Activated CD4-positive, alpha-beta T cell treated with anti-CD3 and anti-CD28 coated beads, Interleukin-2, amount 10 ng/mL, durations not matched to agents 24 days and 14 days (primary cell): ENCODE measurements at places on chromosomes 5 and 9. TPM values are rescaled to one million over a fixed set of nuclear protein-coding genes. Genes with fewer than 3 reads are reported as not detected.

Gene CLIC3
- total RNA-seq, result not detected in 2 replicates

Gene MSMP
- 0.88 TPM in 1 of 2 replicates, not detected in the other for total RNA-seq

Gene SHISAL2B
- total RNA-seq, result not detected in 2 replicates

Gene PCDHGA5
- 0.19 and 0.51 TPM in 2 replicates for total RNA-seq

Gene NEURL1B
- 0.05 and 0.31 TPM in 2 replicates for total RNA-seq

Gene GDA
- not detected in 2 replicates for total RNA-seq

Gene NRARP
- total RNA-seq, result 12.9 and 13.4 TPM in 2 replicates

Gene HTR1A
- total RNA-seq, result not detected in 2 replicates

Gene HRH2
- total RNA-seq, result 67.3 and 70.4 TPM in 2 replicates

Gene CDH12
- not detected in 2 replicates for total RNA-seq

Gene CD72
- total RNA-seq, result 8.1 and 9.0 TPM in 2 replicates

Gene CYLC2
- not detected in 2 replicates for total RNA-seq
